ENCODE measurements at places on chromosomes 13 and 19.

- DNase-seq = peak; percentile 12
Measured at GRCh38 chr19:53772943-53773342, 51.2 kb downstream of the NLRP12 start.

GRCh38 chr19:17049711-17050280, 23.2 kb upstream of the CPAMD8 start:
- DNase-seq = peak; percentile 15

DNA sequence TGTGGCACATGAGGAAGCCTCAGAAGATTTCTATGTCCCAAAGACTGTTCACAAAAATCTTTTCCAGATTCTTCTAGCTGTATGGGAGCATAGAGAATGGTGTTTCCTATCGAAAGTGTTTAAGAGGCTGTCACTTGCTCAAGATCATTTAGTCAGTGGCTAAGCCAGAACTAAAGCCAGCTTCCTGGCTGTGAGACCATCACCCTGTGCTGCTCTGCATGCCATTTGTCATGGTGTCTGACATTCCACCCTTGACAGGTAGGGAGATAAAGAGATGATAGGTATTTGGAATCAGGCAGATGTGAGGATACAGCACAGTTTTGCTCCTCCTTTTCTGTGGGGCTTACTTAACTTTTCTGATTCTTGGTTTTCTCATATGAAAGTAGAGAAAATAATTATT, 177.3 kb downstream of the DNAJC15 start:
- no peak for DNase-seq

- no peak for DNase-seq
Measured at GRCh38 chr13:113123226-113124201, 915 bp downstream of the F10 start.

DNA sequence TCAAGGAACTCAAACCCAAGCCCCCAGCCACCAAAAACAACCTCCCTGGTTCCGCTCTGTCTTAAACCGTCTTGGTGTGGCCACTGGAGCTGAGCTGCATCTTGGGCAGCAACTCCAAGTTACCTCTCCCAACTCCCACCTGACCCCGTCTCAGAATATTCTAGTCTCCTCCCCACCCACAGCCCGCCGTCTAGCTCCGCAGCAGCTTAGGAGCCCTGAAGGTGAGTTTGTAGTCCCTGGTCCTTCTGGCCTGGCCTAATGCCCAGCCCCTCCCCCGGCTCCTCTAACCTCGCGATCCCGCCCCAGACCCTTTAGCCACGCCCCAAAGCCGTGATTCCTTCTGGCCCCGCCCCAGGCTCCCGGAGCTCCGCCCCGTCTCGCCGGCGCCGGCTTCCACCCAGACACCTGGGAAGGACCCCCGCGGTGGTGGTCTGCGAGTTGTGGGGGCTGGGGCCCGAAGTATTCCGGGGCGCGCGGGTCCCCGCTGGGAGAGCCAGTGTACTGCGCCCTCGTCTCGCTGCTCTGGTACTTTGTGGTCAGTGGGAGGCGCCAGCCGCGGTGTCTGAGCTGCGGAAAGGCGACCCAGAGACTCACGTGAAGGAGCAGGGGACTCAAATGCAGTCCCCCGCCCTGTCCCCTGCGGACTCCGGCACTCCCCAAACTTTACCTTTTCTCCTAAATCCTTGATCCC, 2.5 kb upstream of the LHB start:
- DNase-seq = no peak

DNA sequence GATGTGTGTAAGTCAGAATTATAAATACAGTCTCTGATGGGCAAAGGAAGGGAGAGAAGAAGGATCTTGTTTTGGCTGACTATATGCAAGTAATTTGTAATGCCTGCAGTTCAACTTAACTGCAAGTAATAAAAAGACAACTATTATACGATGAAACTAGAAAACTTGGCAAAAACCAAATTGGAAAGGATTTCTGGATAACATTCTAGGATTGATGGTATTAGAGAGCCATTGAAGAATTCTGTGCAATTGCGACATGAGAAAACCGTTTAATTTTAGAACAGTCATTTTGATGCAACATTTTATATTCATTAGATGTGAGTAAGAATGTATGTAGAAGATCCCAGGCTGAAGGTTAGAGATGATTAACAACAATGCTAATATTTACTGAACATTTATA, 1334.1 kb downstream of the EFNB2 start:
- DNase-seq = no peak

GRCh38 chr19:3556978-3557460, 367 bp downstream of the MFSD12 start:
- DNase-seq = peak; percentile 50

GRCh38 chr13:19618977-19619376, 14.5 kb upstream of the MPHOSPH8 start:
- peak; percentile 22 for DNase-seq

- DNase-seq = no peak
Measured at GRCh38 chr19:21655540-21656126, 111.7 kb downstream of the ZNF100 start.

DNA sequence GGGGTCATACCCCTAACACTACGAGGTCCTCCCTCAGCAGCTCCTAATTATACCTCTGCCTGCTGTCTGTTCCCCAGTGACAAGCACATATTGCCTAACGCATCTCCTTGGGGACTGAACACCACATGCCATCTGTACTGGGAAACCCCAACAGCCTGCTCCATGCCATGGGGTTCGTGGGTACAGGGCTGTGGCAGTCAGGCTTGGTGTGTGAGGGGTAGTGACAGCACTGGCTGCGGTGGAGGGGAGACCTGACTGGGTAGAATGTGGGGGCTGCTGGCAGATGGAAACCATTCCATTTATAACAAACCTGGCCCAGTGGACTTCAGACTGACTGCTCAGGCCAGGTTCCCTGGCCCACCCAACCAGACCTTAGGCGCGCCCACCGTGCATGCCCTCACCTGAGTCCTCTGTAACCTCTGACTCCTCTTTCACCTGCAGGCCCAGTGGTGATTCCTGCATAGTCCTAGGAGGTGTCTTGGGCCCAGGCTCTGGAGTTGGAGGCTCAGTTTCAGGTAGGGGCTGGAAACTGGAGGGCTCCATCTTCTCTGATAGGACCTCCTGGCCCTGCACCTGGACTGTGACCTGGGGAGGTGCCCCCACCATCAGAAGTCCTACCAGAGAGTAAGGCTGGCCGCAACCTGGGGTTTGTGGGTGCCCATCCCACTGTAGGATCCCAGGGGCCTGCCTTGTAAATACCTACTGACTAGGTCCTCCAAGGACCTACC, 3.0 kb downstream of the MZF1 start:
- DNase-seq = no peak

- no peak for DNase-seq
Measured at GRCh38 chr13:29722415-29722814, 126.9 kb upstream of the SLC7A1 start.

- peak; percentile 77 for DNase-seq
Measured at GRCh38 chr19:35693835-35694599, 10.3 kb upstream of the ZBTB32 start.

DNA sequence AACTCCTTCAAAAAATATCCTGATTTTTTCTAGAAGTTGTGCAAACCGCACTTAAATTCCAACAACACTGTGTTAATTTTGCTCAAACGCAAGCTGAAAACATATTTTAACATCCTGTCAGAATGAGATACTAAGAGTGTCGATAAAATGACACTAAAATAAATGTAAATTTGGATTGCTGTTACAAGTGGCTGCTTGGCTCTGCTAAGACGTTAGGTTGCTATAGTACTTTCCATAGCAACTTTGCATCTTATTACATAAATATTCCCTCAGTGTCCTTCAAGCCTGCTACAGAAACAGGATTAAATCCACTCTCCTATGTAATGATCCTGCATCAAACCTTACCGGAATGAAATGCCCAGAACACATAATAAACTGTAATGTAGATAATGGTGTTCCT, 292.1 kb downstream of the DNAJC15 start:
- no peak for DNase-seq

GRCh38 chr13:83907196-83907989, 25.1 kb upstream of the SLITRK1 start:
- DNase-seq = no peak

DNA sequence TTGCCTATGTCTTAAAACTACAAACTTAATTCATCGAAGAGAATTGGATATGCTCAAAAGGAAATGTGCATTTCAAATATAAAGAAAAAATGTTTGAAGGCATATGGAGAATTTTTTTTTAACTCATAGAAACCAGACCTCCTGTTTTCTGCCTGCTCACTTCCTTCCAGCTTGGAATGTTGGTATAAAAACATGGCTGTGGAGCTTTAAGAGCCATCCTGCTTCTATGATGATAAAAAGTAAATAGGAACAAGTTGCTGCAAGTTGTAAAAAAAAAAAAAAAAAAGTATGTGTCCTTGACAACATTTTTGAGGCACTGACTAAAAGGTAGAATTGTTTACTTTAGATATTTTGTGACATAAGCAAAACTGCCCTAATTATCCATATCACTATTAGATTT, 1230.7 kb downstream of the PCDH9 start:
- no peak for DNase-seq

DNA sequence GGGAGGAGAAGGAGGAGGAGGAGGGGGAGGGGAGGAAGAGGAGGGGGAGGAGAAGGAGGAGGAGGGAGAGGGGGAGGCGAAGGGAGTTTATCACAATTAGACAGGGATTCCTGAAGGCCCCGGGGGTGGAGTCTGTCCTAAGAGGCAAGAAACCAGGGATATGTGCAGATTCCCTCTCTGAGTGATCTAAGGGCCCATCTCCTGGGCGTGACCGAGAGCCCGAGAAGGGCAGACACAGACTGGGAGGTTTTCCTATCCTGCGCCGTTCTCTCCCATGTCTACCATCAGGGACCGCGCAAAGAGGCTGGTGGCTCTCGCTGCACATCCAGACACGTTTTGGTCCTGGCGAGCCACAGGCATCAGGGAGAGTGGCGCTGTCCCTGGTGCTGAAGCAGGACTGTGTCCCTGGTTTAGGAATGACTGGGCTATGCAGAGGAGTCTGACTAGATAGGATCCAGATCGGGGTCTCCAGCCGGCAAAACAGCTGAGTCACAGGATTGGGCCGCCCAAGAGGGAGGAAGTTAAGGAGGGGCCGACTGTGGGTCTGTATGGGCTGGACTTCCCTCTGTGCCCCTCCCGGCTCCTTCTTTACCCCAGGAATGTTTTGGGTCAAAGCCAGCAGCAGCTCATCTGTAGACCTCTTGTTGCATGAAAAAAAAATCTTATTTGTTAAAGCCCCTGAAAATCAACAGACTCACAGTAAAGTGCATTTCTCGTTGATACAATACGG, 17.9 kb upstream of the ZNF175 start:
- peak; percentile 35 for DNase-seq

GRCh38 chr19:37809366-37809765, 30.0 kb upstream of the ZNF573 start:
- DNase-seq = no peak

DNA sequence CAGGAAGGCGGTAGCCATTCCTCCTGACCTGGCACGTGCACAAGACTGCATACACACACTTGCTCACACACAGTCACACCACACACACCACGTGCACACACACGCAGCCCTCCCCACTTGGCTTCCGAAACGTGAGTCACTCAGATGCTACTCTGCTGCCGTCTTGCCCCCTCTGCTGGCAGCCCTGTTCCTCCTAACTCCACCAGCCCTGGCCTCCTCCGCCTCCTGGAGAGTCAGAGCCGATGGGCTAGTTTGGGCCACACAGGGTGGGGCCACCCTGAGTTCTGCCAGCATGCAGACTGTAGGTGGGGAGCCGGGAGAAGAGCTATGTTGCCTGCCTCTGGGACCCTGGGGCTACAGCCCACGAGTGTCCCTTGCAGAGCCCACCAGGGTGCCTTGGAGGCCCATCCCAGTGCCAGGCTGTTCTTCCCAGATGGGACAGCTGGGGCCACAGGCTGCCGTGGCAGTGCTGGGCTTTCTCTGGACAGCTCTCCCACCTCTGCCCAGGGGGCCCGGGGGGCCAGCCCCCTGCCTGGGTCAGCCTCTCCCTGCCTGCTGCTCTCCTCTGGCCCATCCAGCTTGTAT, 12.1 kb downstream of the PIN1 start:
- DNase-seq = peak; percentile 90

GRCh38 chr19:7705387-7706187, 3.7 kb upstream of the FCER2 start:
- no peak for DNase-seq

DNA sequence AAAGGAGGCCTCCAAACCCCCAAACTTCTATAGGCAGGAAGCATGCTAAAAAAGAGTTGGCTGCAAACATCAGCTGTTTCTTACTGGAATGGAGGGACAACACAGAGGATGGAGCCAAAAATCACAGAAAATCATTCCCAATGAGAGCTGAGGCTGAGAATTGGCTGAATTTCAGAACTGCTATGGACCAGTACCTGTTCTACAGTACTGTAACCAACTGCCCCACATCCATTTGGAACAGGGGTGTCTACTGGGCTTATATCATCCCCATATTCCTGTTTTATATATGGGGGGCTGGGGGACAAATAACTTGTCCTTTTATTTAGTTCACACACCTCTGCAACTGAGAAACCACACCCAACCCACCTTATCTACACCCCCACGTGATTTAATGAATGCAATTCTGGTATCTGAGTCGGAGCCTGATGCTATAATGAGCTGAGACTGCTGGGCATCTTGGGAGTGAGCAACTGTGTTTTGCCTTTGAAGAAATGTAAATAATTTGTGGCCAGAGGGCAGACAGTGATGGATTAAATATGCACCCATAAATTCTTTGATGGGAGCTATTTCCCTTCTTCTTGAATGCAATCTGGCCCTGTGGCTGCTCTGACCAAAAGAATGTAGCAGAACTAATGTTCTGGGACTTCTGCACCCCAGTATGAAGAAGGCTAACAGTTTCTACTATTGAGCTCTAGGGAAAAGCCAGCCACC, 82.6 kb downstream of the TBC1D4 start:
- DNase-seq = no peak
